ENCODE measurements at places on chromosomes 4 and X. TPM values are rescaled to one million over a fixed set of nuclear protein-coding genes. Genes with fewer than 3 reads are reported as not detected.

- no peak for DNase-seq
Observed at GRCh38 chrX:125131164-125131563, 188.5 kb upstream of the TEX13C start.

DNA sequence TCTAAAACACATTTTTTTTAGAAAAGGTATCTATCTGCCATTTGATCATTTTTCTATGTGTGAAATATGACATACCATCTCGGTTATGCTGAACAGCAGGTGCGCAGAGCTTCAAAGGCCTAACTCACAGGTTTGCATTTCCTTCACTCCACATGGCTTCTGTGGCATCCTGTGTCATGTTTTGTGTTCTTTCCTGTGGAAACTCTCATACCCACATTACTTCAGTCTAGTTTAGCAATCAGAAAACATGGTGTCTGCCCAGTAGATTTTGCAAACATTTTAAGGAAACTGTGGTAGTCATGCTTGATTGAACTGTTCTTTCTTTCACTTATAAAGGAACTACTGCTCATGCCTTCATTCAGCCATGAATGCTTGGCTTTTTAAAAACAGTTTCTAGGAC lies 11.3 kb upstream of the ARAP2 start:
- DNase-seq, result no peak

- no peak for DNase-seq
Observed at GRCh38 chr4:54077812-54078211, 13.4 kb upstream of the CHIC2 start.

DNA sequence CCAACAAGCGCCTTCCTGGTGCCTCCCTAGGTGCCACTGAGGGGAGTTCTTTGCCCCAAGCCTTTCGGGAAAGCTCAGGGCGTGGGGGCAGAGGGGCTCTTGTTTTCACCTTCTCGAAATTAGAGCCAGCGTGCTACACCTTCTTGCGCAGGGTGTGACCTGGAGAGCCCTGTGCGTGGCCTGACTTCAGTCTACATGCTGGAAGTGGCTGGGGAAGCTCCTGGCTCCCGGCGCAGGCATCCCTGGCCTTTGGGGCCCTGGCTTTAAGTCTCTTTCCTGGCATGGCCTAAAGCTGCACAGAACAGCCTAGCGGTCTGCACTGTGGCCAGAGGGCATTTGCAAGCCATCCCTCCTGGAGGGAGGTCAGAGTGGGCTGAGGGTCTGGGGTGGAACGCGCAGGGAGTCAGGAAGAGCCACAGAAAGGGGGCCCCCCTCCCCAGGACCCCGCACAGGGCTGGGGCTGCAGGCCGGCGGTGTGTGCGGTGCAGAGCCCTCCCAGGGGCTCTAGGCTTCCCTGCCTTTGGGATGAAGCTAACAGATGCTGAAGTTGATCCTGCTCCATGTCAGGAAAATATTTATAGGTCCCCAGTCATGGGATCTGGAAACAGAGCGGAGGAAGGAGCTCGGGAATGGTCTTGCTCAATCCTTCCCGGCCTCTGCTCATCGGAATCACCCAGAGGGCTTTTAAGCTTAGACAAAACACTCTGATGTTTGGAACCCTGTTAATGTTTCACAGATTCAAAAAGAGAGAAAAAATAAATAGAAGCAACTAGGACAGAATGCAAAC lies 781 bp upstream of the SPON2 start:
- DNase-seq, result no peak

GRCh38 chrX:47797084-47797483 lies 39.6 kb upstream of the ZNF81 start:
- DNase-seq, result no peak

DNA sequence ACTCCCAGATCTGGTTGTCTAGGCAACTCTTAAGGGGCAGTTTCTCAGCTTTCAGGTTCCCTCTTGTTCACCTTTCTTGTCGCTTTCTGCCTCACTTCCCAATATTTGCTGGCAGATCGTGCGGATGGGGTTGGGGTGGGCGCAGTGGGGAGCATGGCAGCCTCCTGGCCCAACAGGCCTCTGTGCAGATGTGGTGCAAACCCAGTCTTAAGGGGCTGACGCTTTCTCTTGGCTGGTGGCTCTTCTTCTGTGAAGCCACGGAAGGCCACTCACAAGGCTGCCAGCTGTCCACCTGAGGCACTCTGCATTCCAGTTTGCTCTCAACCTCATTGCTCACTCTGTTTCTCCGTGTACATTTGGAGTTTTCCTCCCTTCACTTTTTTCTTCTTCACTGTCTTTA lies 61.7 kb downstream of the NBDY start:
- no peak for DNase-seq

DNA sequence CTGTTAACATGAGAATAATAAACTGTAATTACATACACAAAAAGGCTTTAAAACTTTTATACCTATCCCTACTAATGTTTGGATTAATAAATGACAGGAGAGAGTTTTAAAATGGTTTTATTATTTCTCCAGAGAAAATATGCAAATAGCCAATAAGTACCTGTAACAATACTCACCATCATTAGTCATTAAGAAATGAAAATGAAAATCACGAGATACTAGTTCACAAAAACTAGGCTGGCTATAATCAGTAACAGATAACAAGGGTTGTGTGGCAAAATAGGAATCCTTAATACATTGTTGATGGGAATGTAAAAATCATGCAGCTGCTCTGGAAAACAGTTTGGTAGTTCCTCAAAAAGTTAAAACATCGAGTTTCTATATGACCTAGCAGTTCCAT lies 25.2 kb upstream of the AP1AR start:
- DNase-seq, result no peak

DNA sequence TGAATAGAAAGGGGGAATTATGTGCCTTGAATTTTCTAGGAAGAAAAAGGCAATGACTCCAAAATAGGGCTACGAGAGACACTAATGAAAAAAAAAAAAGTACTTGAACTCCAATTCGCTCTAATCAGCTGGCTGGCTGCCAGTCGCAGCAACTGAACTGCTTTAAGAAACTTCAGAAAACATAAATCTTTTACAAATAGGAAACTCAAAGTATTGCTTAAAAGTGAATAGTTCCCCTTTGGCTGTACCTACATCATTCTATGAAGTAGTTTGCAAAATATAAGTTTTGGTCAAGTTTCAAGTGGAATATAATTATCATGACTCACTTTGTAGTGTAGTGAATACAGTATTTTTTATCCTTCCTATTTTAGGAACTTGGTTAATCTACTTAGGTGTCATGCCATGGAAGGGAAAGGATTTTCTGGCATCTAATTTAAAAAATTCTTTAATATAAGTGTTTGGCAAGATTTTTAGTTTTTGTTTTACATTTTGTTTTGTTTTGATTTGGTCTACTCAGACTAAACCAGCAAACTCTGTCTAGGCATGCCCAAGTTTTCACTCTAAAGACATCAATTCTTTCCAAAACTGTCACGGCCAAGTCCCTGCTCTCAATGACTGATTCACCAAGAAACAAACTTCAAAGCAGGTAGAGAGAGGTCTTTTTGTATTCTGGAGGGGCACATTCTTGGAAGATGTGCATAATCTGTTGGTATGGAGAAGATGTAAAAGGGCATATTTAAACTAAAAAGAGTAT lies 382.4 kb upstream of the GALNT7 start:
- no peak for DNase-seq

GRCh38 chrX:151225843-151226242 lies 49.5 kb downstream of the GPR50 start:
- no peak for DNase-seq

DNA sequence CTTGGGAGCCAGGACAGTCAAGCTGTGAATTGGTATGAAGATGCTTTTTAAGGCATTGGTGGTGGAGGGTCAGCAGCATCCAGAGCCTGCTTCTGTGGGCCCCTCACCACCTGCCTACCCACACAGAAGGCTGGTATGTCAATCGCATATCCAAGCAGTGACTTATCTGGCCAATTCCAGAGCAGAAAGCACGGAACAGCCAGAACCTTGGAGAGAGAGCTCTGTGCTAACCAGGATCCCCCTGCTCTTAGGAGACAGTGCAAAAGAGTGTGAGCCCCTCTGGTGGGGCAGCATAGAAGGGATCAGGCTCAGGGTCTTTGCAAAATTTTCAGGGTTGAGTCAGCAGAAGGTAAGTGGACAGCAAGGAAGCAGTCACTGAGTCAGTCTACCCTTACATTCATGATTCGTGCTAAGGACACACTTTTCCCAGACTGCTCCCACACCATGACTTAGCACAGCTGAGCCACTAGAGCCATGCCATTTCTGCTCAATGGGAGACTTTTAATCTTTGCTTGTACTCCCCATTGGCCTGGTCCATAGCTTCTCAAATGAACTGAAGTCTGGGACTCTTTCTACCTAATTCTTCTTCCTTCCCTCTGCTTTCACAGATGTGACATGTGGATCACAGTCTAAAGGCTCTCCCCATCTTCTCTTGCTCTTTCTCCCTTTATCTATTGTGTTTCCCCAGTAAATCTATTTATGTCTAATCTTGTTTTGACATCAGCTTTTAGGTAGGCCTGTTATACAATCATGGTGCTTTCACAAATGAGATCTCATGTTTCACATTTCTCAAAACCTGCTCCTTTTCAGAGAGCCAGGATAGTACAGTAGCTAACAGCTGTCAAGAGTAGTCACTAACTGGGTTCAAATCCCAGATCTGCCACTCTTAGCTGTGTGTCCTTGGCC lies 20.0 kb downstream of the MORF4L2 start:
- DNase-seq, result no peak

- no peak for DNase-seq
Observed at GRCh38 chr4:126057371-126057770, 742.6 kb downstream of the FAT4 start.

GRCh38 chrX:119981286-119982070 lies 37.9 kb upstream of the NKAP start:
- DNase-seq, result peak; percentile 29

DNA sequence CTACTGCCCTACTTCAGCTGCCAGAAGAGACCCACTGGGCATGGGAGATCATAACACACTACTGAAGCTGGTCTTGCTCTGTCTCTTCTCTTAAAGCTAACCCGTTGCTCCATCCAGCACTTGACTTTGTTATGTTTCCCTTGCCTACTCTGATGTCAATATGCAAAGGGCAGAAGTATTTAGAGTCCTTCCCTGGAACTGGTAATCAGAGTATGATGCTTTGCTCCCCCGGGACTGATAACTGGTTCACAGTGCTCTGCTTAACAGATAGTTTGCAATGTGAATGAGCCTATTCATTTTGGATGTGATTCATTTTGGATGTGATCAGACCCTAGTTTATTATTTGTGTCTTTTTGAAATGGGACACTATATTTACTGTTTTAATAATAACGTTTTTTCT lies 12.3 kb upstream of the UCP1 start:
- no peak for DNase-seq

GRCh38 chrX:101595739-101596419 lies 21.9 kb downstream of the ARMCX6 start:
- peak; percentile 73 for DNase-seq

GRCh38 chr4:89997171-89997704 lies 102.6 kb downstream of the MMRN1 start:
- no peak for DNase-seq

- DNase-seq, result no peak
Observed at GRCh38 chrX:87900320-87900908, 382.8 kb downstream of the KLHL4 start.

- no peak for DNase-seq
Observed at GRCh38 chrX:113833096-113834055, 750.5 kb upstream of the HTR2C start.

GRCh38 chr4:98406819-98407218 lies 145.6 kb downstream of the RAP1GDS1 start:
- DNase-seq, result no peak

- DNase-seq, result no peak
Observed at GRCh38 chr4:122861172-122861943, 34.7 kb downstream of the FGF2 start.

Gene KIT
- 2.4 TPM for total RNA-seq

Gene MAN2B2
- 5.7 TPM for total RNA-seq

Gene CDX4
- total RNA-seq, result not detected

Gene PDE5A
- 3.3 TPM for total RNA-seq

Gene GAGE12F
- total RNA-seq, result not detected

Gene RTL5
- total RNA-seq, result 0.60 TPM

Gene DUSP21
- total RNA-seq, result not detected
